Activated T-cell treated with anti-CD3 and anti-CD28 coated beads, Interleukin-2, amount 50 U/mL, for 48 hours (primary cell): ENCODE measurements at places on chromosomes 4 and X.

DNA sequence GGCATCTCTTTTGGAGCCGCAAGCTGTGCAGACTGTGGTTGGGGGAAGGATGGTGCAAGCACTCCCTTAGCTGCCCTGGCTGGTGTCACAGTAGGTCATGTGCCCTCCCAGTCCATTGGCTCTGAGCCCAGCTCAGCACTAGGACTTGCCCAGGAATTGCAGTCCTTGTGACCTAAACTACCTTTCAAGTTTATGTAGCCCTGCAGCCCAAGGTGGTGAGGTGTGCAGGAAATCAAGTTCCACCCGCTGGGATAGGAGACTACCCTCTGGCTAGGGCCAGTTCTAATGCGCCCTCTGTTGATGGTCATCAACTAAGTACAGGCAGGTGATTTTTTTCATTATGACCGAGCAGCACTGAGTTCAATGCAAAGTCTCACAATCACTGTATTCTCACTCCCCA is 335.2 kb downstream of the UBE2NL start:
- no peak for DNase-seq

GRCh38 chr4:94758141-94758699 is 465 bp downstream of the BMPR1B start:
- peak; percentile 22 for DNase-seq

- no peak for DNase-seq
Measured at GRCh38 chr4:55110131-55110530, 15.3 kb downstream of the KDR start.

DNA sequence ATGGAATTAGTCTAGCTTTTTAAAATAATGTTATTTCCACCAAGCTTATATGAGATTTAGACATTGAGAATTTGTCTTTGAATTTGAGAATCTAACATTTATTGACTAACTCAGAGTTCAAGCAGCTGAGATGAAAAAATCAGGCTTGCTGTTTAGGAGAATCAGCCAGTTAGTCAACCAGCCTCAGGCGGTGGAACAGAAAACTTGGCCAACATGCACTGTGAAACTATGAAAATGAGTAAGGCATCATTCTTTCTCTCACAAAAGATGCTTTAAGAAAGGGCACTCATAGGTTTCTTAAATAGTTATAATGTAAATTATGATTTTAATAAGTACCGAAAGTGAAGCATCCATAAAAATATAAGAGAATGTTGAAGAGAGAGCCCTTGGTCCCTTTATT is 84.2 kb downstream of the NFKB1 start:
- DNase-seq = peak; percentile 52

DNA sequence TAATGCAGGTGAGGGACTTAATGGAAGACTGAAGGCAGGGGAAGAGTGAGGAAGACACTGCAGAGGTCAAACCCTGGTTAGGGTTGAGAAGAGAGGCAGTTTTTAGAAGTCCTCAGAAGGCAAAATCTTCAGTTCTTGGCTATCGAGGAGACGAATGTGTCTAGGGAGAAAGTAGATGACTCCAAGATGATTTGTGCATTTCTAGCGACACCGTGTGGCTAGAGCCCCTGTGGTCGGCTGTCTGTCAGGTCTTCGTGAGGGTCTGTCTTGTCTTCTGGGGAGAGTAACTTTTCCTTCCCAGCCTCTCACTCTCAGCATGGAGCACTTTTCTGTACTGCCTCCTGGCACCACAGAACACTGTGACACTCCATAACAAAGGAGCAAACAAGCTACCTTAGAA is 458.1 kb downstream of the STIM2 start:
- DNase-seq = peak; percentile 32

DNA sequence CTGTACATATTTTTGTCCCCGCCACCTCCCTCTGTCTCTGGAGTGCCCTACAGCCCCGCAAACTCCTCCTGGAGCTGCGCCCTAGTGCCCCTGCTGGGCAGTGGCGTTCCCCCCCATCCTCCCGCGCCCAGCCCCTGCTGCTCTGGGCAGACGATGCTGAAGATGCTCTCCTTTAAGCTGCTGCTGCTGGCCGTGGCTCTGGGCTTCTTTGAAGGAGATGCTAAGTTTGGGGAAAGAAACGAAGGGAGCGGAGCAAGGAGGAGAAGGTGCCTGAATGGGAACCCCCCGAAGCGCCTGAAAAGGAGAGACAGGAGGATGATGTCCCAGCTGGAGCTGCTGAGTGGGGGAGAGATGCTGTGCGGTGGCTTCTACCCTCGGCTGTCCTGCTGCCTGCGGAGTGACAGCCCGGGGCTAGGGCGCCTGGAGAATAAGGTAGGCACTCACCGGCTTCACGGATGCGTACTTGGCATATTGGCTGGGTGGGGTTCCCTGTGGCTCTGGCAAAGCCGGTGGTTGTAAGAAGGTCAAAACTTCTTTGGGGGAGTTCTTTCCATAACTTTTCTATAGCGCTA is 653 bp downstream of the HHIP start:
- DNase-seq = peak; percentile 28

DNA sequence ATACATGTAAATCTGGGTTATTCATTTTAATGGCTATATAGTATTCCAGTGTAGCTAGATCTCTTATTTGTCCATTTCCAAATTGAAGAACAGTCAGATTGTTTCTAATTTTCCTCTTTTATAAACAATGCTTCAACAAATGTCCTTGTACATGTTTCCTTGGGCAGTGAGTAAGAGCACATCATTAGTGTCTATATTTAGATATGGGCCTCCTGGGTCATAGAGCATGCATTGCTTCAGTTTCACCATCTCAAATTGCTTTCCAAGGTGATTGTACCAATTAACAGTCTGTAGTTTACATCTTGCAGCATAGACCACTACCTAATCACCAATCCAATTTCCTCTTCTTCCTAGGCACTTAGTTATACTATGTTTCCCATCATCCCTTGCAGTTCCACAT is 13.4 kb downstream of the PHKA2 start:
- no peak for DNase-seq

DNA sequence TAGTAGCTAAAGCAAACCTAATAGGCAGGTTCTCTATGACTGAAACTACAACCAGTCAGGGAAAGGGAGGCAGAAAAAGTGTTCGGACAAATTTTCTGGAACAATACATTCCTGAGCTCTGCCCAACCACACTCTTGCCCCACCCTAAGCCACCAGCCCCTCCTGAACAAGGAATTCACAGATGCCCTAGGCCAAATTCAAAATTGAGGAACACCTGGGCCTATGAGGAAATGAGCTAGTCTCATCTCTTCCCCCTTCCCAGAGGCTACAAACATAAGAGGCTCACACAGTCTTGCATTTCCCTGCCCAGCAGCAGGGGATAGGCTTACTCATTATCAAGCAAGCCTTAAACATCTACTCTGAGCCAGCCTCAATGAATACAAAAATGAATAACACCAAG is 284.7 kb downstream of the ZNF674 start:
- no peak for DNase-seq

DNA sequence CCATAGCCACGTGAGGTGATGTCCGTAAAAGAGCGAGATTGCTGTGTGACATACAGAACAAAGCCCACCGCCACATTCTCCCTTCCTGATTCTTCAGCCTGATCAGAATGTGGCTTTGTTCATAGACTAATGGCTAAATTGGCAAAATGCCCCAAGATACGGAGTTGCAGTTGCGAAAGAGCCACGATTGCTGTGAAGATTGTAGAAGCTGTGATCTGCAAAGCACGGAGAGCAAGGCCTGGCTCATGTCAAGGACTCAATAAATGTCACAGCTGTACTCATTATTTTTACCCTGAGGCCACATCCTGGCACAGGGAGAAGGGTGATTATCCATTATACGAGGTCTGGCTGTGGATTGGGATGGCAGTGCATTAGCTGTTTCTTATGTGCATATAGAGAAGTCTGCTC is 34.2 kb downstream of the ARSD start:
- DNase-seq = no peak

DNA sequence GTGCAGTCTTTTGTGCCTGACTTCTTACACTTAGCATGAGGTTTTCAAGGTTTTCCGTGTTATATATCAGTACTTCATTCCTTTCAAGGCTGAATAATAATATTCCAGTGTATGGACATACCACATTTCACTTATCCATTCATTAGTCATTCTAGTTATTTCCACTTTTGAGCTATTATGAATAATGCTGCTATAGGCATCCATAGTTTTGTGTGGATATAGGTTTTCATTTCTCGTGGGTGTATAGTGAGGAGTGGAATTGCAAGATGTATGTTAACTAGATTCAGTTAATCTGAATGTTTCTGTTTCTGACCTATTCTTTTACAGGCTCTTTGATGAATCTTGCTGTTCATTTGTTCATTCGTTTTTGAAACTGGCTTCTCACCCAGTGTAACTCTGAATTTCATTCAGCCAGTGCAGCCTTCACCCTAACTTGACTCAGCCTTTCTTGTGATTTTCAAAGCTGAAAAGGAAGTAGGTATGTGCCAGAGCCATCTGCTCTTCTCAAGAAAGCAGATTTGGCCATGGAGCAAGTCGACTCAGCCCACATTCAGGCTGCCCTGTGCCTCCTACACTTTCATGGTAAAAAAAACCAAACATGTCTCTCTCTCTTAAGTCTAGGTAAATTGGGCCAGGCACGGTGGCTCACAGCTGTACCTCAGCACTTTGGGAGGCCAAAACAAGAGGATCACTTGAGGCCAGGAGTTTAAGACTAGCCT is 56.3 kb upstream of the NOCT start:
- no peak for DNase-seq

- no peak for DNase-seq
Measured at GRCh38 chr4:72295966-72296557, 264.3 kb downstream of the NPFFR2 start.

- DNase-seq = no peak
Measured at GRCh38 chrX:1425381-1425780, 27.3 kb downstream of the ASMTL start.

- DNase-seq = no peak
Measured at GRCh38 chrX:37361596-37361995, 12.4 kb downstream of the PRRG1 start.

- no peak for DNase-seq
Measured at GRCh38 chr4:40299811-40300292, 35.3 kb upstream of the CHRNA9 start.

DNA sequence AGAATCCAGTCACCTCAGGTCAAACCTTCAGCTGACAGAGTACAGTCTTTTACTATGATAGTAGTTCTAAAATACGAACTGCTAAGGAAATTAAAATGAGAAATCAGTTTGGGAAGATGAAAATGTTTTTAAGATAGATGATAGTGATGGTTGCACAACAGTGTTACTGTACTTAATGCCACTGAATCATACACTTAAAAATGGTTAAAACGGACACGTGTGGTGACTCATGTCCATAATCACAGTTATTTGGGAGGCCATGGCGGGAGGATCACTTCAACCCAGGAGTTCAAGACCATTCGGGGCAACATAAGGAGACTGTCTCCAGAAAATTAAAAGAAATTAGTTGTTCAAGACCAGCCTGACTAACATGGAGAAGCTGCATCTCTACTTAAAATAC is 41.4 kb downstream of the ABHD18 start:
- DNase-seq = no peak
